Activated CD4-positive, alpha-beta T cell treated with anti-CD3 and anti-CD28 coated beads, Interleukin-2, amount 50 U/mL, for 48 hours (primary cell): ENCODE measurements at places on chromosomes 7 and 10.

DNA sequence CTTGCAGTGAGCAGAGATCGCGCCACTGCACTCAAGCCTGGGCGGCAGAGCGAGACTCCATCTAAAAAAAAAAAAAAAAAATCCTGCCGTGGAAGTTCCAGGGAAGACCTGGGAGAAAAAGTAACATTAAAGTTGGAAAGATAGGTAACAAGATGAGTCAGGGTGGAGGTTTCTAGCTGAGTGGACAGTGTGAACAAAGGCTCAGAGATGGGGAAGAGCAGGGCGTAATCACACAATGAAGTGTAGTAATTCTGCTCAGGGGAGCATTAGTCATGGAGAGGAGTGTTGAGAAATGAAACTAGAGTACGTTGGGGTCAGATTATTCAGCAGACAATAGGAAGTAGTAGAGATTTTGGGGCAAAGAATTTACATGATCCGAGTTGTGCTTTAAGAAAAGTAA lies 21.6 kb upstream of the WASL start:
- DNase-seq, result no peak

GRCh38 chr7:65454469-65454868 lies 80.8 kb downstream of the ZNF92 start:
- DNase-seq, result no peak

- DNase-seq, result no peak
These were observed 82.2 kb downstream of the RAB11FIP2 start for GRCh38 chr10:117964536-117964935.

DNA sequence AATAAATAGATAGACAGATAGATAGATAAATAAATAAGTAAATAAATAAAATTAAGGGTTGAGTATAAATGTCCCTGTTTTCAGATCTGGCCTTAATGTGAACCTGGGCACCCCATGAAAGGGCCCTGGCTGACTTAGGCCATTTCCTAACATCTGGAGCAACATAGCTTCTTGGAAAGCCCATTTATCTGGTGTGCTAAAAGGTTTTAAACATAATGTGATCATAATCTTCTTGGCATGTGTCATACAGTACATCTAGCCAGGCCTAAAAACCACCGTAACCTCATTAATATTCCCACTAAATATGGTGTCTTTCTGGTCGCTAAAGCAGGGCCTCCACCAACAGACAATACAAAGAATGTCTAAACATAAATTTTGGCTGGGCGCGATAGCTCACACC lies 142.8 kb downstream of the BTAF1 start:
- DNase-seq, result no peak

DNA sequence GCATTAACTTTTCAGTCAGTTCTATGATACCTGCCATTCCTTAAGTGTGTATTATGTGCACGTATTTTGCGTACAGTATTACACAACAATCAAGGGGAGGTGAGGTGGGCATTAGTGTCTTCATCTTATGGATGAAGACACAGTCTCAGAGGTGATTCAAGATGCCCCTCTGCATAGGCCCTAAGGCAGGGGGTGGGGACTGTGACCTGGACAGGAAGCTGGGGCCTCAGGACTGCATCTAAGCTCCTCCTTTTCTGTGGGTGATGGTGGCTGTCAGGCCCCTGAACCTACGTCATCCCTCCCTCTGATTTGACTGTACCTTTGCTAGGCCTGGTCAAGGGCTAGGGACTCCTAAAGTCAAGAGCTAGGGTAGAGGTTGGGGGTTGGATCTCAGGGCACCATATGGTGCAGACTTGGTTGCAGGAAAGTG lies 38.9 kb downstream of the HK1 start:
- DNase-seq, result peak; percentile 66

- DNase-seq, result peak; percentile 57
These were observed 36.2 kb upstream of the GTF2IRD1 start for GRCh38 chr7:74417419-74417971.

DNA sequence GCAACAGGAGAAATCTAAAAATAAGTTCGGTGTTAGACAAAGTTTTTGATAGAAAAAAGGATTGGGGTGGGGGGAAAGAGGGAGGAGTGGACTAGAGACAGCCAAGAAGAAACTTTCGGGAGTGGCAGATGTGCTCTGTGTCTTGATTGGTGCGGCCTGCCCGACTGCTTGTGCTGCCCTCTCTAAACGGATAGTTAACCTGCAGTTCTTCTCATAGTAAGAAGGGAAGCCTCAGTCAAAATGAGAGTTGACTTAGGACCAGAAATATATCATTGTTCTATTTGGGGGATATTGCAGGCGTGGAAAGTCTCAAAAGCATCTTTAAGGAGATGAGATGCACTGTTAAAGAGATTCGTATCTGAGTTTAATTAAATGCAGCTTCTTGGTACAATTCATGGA lies 39.3 kb downstream of the UBE3C start:
- DNase-seq, result no peak

DNA sequence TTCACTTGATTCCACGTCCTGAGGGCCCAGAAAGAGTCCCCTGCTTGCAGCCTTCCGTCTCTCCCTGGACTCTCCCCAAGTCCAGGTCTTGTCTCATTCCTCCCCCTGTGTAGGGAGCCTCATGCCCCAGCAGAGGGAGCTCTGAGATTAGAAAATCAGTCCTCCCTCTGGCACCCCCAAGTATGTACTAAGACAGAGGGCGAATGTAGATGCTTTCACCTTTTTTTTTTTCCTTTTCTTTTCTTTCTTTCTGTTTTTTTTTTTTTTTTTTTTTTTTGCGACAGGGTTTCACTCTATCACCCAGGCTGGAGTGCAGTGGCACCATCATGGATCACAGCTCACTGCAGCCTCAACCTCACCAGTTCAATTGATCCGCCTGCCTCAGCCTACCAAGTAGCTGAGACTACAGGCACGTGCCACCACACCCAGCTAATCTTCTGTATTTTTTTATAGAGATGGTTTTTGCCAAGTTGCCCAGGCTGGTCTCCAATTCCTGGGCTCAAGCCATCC lies 10.3 kb downstream of the SFXN3 start:
- DNase-seq, result peak; percentile 71

DNA sequence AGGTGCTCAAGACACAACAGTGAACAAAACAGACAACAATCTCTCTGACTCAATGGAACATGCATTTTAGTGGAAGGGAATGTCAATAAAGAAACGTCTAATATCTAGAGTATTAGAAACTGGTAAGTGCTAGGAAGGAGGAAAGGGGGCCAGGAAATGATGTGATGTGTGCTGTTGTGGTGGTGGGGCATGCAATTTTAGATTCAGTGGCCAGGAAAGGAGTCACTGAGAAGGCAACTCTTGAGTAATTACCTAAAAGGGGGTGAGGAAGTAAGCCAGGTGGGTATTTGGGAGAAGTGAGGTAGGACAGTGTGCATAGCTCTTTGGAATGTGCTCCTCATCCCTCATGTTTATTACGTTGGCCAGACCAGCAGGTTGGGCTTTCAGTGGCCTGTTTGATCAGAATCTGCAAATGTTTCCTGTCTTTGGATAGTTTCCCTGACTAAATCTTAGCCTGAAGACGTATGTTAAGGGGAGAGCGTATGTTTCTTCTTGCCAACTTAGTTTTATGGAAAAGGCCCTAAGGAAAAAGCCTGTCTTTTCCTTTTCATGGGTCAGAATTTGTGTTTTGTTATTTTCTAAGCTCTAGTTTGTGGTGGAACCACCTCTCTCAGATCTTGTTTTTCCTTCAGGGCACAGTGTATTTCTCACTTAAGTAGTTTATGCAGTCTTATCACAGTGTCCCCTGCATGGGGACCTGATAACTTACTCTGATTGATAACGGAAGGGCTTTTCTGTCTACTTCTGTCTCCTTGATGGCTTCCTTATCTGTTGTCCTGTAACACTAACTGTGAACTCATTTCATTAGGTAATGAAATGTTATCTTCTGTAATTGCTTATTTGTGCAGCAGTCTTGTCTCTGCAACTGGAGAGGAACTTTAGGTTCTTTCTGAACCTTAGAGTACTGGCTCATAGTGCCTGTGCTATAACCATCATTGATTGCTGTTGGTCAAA lies 203.7 kb downstream of the AUTS2 start:
- no peak for DNase-seq

GRCh38 chr10:116000151-116000842 lies 272.7 kb downstream of the GFRA1 start:
- DNase-seq, result no peak

- no peak for DNase-seq
These were observed 101.6 kb downstream of the PDGFA start for GRCh38 chr7:417973-418601.

DNA sequence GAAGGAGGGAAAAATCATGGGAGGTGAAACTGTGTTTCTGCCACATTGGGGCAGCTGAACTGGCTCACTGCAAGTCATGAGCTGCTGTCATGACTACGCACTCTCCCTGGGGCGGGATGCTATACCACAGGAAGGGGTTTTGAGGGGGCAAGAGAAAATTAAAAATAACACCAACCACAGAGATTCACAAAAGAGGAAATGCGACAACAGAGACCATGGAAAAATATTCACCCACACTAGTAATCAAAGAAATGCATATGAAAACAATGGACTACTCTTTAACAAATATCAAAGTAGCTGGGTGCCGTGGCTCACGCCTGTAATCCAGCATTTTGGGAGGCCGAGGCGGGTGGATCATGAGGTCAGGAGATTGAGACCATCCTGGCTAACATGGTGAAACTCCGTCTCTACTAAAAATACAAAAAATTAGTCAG lies 65.2 kb upstream of the TM9SF3 start:
- DNase-seq, result peak; percentile 16

DNA sequence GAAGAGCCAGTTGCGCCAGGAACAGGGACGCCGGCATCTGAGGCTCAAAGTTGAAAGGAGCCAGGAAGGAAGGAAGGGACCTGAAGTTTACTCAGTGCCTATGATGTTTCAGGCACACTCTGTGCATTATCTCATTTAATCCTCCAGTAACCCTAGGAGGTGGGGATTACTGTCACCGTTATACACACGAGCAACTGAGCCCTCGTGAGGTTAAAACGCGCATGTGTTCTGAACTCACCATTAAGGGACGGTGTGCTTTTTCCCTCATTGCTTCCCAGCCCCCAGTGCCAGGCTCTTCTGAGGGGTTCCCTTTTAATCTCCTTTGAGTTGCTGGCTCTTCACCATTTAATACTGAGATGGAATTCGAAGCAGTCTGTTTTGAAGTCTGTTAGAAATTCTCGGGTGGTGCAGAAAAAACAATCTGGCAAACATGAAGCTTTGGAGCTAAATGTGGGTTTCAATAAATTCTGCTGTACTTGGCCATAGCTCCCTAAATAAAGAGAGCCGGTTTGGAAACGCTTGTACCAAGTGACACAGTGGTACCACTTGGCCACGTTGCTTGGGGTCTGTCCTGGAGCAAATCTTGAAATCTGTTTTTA lies 102.2 kb downstream of the TAX1BP1 start:
- DNase-seq, result no peak

GRCh38 chr10:131700032-131700431 lies 200.8 kb upstream of the PPP2R2D start:
- no peak for DNase-seq

- no peak for DNase-seq
These were observed 156.3 kb upstream of the SEMA3C start for GRCh38 chr7:81075150-81075549.
